ENCODE measurements at places on chromosomes 1 and 21. TPM values are rescaled to one million over a fixed set of nuclear protein-coding genes. Genes with fewer than 3 reads are reported as not detected.

ATP6V1G3 gene
- total RNA-seq: 0.23 TPM

CLCA4 gene
- total RNA-seq: not detected

NDC1 gene
- 6.8 TPM for total RNA-seq

RXFP4 gene
- not detected for total RNA-seq

CCDC30 gene
- total RNA-seq: 0.47 TPM

CCDC27 gene
- not detected for total RNA-seq

PATJ gene
- 1.5 TPM for total RNA-seq

DENND1B gene
- 1.3 TPM for total RNA-seq

SLFNL1 gene
- 0.58 TPM for total RNA-seq

ABL2 gene
- 11.0 TPM for total RNA-seq

S100A14 gene
- total RNA-seq: not detected

FCAMR gene
- not detected for total RNA-seq

FYB2 gene
- total RNA-seq: not detected

HTR6 gene
- not detected for total RNA-seq

RIPPLY3 gene
- not detected for total RNA-seq

RGS8 gene
- total RNA-seq: not detected

AK5 gene
- total RNA-seq: 8.5 TPM

PTPN14 gene
- total RNA-seq: 27.7 TPM

DNALI1 gene
- total RNA-seq: 2.9 TPM

C8A gene
- total RNA-seq: not detected

ZSWIM5 gene
- total RNA-seq: under 0.01 TPM

TMEM35B gene
- total RNA-seq: 34.8 TPM

VASH2 gene
- 5.0 TPM for total RNA-seq

ALX3 gene
- total RNA-seq: not detected

CTNNBIP1 gene
- 33.6 TPM for total RNA-seq

SV2A gene
- total RNA-seq: 5.8 TPM

CRYAA gene
- not detected for total RNA-seq

PTPRF gene
- 46.4 TPM for total RNA-seq

TSPEAR gene
- total RNA-seq: not detected

LCE2C gene
- not detected for total RNA-seq

ANGPTL1 gene
- 43.1 TPM for total RNA-seq

OR2M3 gene
- not detected for total RNA-seq

GAS5 gene
- total RNA-seq: 1,441 TPM

MTARC2 gene
- 3.2 TPM for total RNA-seq

CMPK1 gene
- 48.2 TPM for total RNA-seq

AJAP1 gene
- not detected for total RNA-seq

Data from pericardium fibroblast (primary cell).